ENCODE measurements at places on chromosomes 2 and 18.

DNA sequence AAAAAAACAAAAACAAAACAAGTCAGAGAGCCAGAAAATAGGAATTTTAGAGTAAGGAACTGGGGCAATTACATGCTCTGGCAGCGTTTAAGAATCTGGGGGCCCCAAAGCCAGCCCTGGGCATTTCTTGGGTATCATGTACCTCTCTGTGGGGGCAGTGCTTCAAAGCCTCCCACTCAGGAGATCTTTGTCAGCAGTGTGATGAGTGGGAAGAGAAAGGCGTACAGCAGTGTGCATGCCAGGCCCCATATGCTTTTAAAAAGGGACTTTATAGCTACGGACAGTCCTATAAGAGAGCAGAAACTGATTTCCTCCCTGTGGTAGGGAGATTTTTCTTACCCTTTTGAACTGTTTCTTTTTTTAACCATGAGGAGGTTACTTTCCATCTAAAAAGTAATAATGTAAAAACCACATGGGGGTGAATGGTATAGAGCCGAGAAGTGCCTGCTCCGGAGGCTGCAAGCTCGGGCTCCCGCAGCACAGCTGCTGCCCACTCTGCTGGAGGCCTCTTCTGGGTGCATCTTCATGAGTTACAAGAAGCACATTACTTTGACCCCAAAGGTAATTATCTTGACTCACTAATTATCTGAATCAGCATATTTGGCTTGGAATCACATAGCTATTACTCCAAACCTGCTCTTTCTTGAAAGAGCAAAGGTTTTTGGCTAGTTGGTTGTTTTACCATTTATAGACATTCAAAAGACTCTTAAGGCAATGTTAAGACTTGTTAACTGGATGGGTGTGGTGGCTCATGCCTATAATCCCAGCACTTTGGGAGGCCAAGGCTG is 46.4 kb downstream of the PROC start:
- DNase-seq = no peak

DNA sequence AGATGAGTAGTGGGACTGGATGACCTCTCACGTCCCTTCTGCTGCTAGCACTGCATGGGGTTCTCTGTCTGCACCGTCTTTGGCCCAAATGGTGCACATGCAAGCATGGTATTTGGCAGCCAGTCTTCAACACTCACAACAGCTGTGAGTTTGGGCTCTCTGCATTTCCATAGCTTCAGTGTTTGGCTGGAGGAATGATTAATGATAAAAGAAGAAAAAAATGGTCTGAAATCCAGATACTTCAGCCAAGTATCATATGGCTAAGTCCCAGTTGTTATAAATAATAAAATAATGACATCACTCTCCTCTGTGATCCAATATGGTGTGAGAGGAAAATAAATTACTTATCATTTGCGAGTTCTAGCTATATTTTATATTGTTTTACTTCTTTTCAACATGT is 173.3 kb downstream of the DCDC2C start:
- no peak for DNase-seq

DNA sequence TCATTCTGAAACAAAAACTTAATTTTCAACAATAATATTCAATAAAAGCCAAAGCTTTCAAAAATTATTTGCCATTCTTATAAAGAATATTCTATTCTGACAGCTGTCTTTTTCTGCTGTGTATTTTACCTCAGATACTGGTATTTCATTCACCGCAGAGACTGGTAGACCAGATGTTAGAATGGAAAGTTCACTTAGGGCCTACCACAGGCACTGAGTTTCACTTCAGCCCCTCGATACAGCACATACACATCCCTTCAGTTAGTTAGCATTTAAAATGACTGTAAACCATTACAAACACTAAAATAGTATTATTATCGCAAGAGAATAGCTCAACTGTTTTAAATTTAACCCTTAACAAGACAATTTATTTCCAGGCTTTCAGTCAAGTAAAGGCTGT is 24.2 kb upstream of the GATA6 start:
- no peak for DNase-seq

DNA sequence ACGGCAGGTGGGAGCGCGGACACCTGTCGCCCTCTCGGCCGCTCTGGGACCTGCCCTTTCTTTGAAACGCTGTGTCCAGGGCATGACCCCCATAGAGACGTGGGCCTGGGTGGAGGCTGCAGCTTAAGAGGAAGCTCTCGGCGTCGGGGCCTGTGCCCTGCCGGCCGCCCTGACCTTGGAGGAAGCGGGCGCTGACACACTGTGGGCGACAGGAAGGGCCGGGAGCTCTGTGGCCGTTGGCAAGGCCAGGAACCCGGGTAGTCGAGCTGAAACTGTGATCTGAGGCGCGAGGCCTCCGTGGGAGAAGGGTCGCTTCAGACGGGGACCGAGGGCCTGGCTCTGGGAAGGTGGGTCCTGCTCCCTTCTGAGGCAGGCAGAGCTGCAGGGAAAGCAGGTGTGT is 28.2 kb downstream of the KCNG2 start:
- DNase-seq = peak; percentile 62

DNA sequence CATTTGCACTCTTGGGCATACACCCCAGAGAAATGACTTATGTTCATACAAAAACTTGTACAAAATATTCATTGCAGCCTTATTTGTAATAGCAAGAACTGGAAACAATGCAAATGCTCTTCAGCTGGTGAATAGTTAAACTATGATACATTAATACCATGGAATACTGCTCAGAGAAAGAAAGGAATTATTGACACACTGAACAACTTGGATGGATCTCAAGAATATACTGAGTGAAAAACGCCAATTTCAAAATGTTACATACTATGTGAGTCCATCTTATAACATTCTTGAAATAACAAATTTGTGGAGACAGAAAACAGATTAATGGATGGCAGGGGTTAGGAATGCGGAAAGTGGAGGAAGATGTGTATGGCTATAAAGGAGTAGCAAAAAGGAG is 17.2 kb downstream of the LNPK start:
- DNase-seq = no peak

Measured in suppressor macrophage treated with lipopolysaccharide for 1 hour (primary cell).